ENCODE measurements at places on chromosomes 16 and 17.
A peak's percentile ranks its signal among the peaks of the same experiment; 100 is the strongest.

GRCh38 chr17:46045639-46046038, 46.6 kb downstream of the STH start:
- DNase-seq, result no peak

DNA sequence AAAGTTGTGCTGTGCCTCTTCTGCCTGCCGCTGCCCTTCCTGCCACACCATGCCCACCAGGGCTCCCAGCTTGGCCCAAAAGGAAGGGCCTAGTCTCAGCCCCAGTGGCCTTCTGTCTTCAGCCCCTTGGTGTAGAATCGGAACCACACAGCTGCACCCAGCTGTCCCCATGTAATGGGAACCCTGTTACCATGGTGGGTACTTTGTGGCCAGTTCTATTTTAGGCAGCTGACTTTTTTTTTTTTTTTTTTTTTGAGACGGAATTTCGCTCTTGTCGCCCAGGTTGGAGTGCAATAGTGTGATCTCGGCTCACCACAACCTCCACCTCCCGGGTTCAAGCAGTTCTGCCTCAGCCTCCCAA, 163.3 kb upstream of the GSE1 start:
- no peak for DNase-seq

GRCh38 chr17:72614476-72614870, 478.0 kb downstream of the SLC39A11 start:
- no peak for DNase-seq

DNA sequence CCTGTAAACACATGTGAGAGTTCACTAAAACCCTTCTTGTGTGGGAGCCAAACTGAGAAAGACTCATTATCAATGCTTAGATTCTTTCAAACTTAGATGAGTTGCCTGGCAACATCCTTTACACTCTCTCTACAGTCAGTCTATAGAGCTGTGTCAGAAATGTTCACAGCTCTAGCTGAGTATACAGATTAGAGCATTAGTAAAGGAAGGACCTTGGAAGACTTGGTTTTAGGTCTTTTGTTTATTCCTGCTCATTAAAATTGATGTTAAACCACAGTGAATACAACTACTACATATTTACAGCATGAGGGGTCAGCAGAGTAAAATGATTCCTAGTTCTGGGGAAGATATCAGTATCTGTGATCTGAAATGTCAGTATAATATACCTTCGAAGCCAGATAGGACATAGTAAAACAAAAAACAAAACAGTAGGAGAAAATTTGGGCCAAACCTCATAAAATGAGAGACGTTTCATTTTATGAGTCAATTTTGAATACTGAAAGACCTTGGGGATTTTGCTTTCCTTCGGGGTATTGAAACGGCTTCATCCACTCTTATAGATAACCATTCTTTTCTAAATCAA, 186.0 kb downstream of the TANC2 start:
- no peak for DNase-seq

- DNase-seq, result no peak
These were observed 35.2 kb upstream of the KIFC3 start for GRCh38 chr16:57837305-57838125.

DNA sequence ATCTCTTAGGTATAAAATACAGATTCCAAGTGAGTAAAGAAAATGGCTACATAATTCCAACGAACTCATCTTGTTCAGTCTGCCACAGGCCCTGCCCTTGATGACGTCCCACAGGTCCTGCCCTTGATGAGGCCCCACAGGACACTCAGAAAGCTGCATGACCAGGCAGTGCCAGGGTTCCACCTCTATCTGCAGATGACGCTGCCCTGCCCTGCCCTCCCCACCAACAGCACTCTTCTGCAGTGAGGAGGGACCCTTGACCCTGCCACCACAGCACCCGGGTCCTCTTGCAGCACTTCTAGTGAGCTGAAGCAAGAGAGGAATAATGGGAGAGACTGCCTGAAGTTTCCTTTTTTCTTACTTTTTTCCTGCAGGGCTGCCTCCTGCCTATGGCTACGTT, 118.4 kb downstream of the VPS53 start:
- no peak for DNase-seq

GRCh38 chr16:51180719-51181502, 29.8 kb upstream of the SALL1 start:
- DNase-seq, result no peak

- DNase-seq, result no peak
These were observed 28.5 kb downstream of the CYTH1 start for GRCh38 chr17:78753316-78754250.

DNA sequence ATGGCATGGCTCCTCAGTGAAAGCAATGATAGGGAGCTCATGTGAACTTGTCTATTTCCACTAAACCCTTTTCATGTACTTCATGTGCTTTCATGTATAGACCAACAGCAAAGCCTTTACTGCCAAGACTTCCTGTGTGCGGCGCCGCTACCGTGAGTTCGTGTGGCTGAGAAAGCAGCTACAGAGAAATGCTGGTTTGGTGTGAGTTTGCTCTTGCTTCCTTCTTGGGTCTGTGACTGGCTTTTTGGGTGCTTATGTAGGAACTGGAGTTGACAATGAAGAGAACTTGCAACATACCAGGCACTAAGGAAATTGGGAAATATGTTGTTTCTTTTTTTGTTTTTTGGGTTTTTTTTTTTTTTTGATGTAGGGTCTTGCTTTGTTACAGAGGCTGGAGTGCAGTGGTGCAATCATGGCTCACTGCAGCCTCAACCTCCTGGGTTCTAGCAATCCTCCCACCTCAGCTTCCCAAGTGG, 5.7 kb downstream of the SNX11 start:
- no peak for DNase-seq

DNA sequence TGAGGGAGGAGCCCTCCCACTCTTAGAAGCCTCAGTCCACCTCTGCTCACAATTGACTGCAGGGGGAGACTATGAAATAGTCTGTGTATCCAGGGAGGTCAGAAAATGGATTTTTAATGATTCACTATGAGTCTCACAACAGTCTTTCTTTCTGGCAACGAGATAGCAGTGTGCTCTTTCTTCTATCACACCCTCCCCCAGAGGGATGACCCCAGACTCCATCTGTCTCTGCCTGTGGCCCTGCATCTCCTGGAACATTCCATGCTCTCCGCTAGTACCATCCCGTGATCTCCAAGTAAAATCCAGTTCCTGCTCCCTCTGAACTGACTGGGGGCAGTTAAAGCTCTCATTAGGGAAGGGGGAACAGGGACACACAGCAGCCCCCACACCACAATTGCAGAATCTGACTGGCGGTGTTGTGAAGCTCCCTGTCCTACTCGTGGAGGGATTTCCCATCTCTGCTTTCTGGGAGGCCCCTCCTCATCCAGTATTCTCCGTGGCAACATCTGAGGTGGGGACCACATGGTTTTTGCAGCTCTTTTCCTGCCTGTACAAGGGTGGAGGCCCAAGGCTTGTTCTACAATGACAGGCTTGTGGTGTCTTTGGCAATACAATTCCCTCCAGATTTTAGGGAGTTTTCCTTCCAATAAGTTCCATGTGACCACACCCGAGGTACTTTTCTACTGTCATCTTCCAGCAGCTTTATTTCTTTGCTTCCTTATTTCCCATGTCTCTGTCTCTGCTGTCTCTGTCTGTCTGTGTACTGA, 19.4 kb downstream of the NATD1 start:
- DNase-seq, result no peak

DNA sequence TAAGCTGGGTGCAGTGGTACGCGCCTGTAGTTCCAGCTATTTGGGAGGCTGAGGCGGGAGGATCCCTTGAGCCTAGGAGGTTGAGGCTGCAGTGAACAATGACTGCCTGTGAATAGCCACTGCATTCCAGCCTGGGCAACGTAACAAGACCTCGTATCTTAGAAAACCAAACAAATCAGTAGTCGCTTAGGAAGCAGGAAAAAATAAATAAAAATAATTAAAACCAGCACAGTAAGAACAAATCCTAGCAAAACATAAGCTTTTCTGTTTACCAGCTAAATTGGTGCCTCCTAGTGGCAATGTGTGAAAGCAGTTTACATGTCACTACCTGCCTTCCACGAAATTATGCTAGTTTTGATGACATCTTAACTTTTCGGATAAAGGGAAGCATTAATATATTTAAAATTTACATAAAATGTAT, 1.3 kb downstream of the ARMC5 start:
- DNase-seq, result peak; percentile 53

- DNase-seq, result no peak
These were observed 1.4 kb downstream of the JMJD8 start for GRCh38 chr16:682493-683395.

- DNase-seq, result no peak
These were observed 29.5 kb upstream of the RPH3AL start for GRCh38 chr17:381941-382643.

- DNase-seq, result peak; percentile 57
These were observed 761 bp upstream of the LAT start for GRCh38 chr16:28984091-28984490.

- no peak for DNase-seq
These were observed 79.2 kb downstream of the SLC39A11 start for GRCh38 chr17:73013301-73013700.

GRCh38 chr16:88701581-88702370, 4.4 kb downstream of the RNF166 start:
- no peak for DNase-seq

GRCh38 chr16:24255456-24256371, at the start of gene CACNG3:
Gene CACNG3 (plus strand): TSS chr16:24256335. CDS start chr16:24256755, 420 bp downstream.
- no peak for DNase-seq

DNA sequence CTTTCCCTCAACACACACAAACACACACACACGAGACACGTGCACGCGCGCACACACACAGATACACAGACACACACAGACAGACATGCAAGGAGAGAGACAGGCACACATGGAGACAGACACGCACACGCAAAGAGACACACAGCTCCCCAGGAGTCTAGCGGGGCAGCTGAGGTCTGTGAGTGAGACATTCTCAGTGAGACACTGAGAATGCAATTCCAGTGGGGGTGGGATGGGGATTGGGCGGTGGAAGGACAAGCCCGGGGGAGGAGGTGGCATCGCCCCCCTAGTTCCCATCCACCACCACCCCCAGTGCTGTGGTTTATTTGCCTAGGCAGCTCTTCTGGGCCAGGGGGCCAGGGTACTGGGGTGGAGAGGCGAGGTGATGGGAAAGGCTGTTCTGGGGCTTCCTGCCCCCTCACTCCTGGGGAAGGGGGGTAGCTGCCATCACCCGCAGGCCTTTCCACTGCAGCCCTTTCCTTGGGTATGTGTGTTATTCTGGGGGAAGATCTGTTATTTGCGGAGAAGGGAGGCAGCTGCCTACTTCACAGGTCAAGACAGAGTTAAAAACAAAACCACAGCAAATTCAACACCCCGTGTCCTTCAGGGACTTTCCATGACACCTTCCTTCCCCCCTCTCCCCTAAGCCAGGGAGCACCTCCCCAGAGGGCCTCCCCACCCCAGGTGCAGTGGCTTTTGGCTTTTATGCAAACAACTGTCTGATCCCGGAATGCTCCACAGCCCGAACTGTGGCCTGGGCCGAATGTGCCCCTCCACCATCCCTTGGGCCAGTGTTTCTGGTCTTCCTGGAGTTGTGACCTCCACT, 18.0 kb downstream of the GRB7 start:
- DNase-seq, result no peak

DNA sequence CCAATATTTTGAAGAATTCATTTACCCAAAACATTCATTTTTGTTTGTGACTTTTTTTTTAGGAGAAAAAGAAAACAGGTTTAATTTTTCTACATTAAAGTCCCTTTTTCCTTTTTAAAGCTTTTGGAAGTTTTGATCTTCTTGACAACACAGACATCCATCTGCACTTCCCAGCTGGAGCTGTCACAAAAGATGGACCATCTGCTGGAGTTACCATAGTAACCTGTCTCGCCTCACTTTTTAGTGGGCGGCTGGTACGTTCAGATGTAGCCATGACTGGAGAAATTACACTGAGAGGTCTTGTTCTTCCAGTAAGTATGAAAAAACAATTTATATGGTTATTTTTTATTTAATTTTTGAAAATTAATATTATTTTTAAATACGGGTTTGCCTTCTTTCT, 37.2 kb downstream of the SIAH1 start:
- no peak for DNase-seq

- no peak for DNase-seq
These were observed 14.7 kb downstream of the BRD7 start for GRCh38 chr16:50354082-50354481.

Measured in psoas muscle (tissue), 8 donors.